Activated CD4-positive, alpha-beta T cell treated with anti-CD3 and anti-CD28 coated beads, Interleukin-2, amount 50 U/mL, for 24 hours (primary cell): ENCODE measurements at places on chromosomes 5 and 9.
A peak's percentile ranks its signal among the peaks of the same experiment; 100 is the strongest.

GRCh38 chr5:174645677-174646076 is 78.7 kb upstream of the MSX2 start:
- DNase-seq: no peak

GRCh38 chr5:95426227-95426626 is 35.1 kb downstream of the FAM81B start:
- no peak for DNase-seq

DNA sequence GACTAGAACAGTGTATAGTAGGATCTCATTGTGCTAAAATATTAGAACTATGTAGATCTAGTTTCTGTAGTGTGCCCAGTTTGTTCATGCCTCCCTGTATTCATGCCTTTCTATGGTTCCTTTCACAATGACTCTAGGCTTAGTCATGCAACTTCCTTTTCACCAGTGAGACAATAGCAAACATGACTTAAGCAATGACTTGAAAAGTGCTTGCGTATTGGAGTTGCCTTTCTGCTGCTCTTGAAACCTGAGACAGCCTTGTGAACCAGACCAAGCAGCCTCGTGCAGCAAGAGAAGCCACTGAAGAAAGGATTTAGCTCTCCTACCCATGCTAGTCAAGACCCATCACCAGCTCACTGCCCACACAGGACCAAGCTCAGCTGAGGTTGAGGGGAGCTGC is 294.5 kb upstream of the TAS2R1 start:
- no peak for DNase-seq

DNA sequence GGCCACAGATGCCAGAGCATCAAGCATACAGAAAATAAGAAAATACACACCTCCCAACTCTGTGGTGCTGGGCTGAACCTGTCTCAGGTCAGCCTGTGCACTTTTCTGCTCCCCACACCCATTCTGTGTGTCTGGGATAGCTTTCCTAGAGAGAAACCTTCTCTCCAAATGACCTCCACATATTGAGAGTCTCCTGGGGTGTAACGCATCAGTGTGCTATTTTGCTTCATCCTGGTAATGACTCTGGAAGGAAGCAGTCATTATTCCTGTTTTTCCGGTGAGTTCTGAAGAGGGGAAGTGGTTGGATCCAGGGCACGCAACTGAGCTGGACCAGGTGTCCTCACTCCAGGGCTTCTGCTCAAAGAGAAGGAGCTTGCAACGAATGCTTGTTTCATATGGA is 73.2 kb upstream of the SH3PXD2B start:
- no peak for DNase-seq

- peak; percentile 39 for DNase-seq
These were observed 7.4 kb downstream of the B4GALT1 start for GRCh38 chr9:33159777-33160127.

DNA sequence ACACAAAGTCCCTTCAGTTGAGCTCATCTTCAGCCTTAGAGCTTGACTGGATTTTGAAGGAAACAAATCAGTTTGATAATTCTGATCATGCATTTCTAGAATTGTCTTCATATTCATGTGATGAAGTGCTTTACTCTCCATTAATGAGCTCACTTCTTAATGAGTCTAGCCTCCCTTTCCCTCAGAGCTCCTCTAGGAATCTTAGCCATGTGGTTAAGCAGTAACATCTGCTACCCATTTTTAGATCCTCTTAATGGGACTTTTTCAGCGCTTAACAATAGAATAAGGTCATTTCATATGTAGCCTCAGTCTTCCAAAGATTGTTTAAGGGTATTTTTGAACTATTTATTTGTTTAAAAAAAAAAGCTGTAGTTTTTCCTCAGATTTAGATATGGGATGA is 36.9 kb upstream of the LURAP1L start:
- no peak for DNase-seq

DNA sequence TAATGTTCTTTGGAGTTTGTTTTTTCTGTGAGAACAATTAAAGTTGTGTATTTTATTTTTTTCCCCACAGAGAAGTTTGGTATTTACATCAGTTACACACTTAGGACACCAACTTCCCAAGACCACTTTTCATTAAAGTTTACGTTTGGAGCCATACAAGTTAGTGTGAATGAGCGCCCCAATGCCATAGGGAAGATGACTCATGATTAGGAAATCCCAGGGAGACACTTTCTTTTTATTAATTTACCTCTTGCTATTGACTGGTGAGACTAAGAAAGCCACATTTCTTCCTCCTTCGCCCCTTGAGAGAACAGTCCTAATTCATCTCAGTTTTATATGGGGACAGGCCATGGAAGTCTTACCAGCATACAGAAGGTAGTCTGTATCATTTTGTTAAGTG is 57.1 kb downstream of the EDIL3 start:
- DNase-seq: no peak

- no peak for DNase-seq
These were observed 211.6 kb downstream of the MAPKAP1 start for GRCh38 chr9:125495172-125496119.

DNA sequence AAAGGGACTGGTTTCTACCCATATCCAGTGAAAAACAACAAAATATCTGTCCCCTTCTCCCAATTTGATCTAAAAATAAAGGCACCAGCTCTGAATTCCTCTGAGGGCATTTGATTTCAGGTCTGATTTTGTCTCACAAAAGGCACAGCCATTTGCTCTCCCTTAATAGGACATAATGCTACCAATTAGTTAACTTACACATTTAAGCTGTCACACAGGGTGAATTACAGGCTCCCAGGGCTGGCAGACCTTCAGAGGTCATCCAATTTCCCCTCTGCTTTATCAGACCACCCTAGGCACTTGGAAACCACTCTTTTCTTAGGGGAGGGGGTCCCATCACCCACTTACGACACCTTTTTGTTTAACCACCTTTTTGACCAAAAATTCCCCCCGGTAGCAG is 319.9 kb downstream of the SPOCK1 start:
- no peak for DNase-seq

- DNase-seq: no peak
These were observed 20.2 kb downstream of the IRX1 start for GRCh38 chr5:3615829-3616228.

DNA sequence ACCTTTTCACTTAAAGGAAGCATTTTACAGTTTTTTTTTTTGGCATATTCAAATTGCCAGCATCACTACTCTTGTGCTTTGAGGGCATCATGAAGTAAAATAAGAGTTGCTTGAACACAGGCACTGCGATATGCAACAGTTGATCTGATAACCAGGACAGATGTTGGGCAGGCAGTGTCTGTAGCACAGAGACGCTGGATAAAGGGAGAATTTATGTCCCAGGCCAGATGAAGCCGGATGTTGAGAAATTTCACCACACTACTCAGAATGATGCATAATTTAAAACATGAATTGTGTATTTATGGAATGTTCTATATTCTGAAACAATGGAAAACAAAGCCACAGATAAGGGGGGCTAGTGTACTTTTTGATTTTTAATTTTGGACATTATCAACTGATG is 71.4 kb downstream of the SLC12A2 start:
- no peak for DNase-seq

- no peak for DNase-seq
These were observed 34.2 kb downstream of the ABLIM3 start for GRCh38 chr5:149175346-149176105.

DNA sequence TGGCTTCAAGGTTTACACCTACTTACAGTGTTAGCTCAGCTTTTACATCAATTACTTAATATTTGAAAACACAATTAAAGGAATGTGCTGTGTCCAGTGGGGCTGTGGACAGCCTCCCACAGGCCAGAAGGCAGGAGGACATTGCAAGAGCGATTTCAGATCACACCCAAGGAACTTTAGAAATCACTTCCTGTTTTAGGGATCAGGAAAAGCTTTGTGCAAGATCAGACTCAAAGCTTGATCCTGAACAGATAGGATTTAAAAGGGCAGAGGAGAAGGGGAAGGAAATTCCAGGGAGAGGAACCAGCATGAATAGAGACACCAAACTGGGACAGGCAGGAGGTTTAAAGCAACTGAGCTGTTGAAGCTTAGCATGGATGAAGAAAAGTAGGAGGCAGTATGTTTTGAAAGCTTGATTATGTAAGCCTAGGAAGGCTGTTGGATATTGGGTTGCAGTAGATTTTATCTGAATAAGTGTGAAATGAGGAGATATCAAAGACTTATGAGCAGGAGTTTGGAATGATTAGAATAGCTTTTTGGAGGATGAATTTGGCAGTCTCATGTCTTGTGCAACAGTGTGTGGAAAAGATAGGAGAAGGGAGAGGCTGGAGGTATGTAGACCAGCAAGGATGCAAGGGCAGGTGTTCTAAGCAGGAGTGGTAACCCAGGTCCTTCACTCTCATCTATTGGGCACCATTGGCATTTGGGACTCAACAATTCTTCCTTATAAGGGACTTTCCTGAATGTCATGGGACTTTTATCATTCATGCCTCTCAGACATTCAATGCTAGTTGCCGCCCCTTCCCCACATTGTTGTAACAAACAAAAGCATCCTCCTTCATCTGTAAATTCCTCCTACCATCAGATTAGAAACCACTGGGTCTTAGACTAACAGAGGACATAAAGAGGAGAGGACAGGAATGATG is 123.5 kb downstream of the TARS1 start:
- DNase-seq: no peak

DNA sequence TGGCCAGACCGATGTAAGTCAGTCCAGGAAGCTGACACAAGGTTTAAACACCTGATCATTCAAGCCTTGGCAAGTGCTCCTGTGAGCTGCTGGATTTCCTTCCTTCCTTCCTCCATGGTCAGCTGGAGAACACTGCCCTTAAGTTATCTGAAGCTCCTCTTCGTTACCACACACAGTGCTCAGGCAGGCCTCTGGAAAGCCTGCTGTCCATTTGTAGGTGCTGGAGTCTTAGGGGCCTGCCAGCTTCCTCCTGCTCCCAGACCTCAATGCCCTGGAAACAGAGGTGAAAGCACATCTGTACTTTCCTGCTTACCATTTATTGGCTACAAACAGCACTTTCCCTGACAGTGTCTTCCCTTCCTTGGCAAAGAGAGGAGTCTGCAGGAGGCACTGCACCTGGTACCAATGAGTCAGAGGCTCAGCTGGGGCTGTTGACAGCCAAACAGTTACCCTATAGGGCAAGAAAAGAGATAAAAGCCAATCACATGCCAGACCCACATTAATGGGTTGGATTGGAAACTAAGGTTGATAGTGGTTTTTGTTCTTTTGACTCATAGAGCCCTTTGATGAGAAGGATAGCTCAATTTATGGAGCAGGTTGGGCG is 72.6 kb upstream of the PUM3 start:
- no peak for DNase-seq

- DNase-seq: peak; percentile 24
These were observed 157.1 kb downstream of the ARRDC3 start for GRCh38 chr5:91225848-91226686.

DNA sequence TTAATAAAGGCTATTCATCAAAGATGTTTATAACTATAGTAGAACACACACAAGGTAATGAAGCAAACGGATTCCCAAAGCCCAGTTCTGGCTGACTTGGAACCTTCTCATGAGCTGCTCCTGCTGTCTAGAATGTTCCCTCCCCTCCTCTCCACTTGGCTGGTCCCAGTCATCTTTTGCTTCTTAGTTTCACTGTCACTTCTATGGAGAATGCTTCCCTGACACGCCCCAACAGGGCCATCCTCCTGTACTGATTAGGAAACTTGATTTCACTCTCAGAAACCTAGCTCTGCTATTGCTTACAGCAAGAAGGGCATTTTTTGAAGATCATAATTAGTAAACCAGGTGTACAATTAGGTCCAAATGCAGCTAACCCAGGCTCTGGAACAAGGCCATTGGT is 3.2 kb upstream of the RAPGEF1 start:
- no peak for DNase-seq

- DNase-seq: no peak
These were observed 42.1 kb downstream of the CXXC5 start for GRCh38 chr5:139690064-139690802.

DNA sequence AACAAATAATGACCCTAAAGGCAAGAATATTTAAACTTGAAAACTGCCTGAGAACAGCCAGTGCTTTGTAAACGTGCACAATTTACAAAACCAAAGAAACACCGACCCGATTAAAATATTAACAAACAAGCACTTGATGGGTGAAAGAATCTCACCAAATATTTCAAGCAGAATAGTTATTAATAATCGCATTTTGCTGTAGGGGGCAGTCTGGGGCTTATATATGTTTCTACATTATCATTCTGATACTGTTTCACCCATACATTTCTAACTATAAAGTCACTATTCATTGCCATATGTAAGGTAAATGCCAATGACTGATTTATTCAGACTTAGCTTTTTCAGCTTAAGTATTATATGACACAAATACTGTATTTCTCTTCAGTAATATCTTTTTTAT is 37.7 kb downstream of the UBAP2 start:
- no peak for DNase-seq

- no peak for DNase-seq
These were observed 350 bp upstream of the SLC25A46 start for GRCh38 chr5:110738503-110738811.

DNA sequence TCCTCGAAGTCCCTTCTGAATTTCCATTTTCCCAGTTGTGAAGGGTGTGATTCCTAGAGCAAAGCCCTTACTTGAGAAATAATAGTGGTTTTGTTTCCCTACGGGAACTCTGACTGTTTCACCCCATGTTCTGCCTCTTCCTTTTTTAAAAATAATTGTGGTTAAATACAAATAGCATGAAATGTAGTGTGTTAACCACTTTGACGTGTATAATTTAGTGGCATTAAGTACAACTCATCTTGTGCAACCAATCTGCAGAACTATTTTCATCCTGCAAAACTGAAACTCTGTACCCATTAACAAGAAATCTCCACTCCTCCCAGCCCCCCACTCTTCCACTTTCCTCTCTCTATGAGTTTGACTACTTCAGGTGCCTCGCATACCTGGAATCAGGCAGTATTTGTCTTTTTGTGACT is 35.6 kb upstream of the HAND1 start:
- DNase-seq: no peak

- no peak for DNase-seq
These were observed 165.2 kb downstream of the ADAMTS12 start for GRCh38 chr5:33726422-33727165.

DNA sequence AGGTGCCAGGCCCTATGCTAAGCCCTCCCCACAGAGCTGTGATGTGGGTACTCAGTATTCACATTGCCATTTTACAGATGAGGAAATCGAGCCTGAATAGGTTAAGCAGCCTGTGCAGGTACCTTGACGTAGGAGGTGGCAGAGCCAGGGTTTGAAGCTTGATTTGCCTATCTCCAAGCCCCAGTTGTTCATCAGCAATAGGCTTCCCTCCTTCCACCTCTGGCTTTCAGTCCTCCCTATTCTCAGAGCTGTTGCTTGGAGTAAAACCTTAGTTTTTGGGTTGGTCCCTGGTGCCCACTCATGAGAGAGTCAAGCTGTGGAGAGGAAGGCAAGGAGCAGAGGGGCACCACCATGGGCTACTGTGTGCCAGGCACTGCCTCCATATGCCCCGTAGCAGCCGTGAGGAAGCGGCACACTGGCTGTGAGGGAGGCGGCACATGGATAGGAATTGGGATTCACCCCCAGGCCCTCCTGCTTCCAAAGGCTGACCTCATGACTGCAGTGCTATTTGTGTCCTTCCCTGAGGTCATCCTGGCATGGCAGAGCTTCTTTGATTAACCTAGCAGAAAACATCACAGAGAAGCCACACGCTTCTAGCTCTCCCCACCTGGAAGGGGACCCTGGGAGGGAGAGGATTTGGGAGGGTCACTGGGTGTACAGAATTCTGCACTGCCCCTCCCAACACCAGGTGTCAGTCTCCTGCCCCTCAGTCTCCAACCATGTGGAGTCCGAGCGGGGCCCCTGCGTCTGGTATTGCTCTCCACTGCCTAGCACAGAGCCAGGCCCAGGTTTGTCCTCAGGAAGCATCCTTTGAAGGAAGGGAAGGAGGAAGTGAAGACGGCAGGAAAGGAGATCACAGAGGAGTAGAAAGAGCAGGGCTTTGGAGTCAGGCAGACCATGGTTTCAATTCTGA is 109.8 kb downstream of the RGS3 start:
- DNase-seq: no peak
